ENCODE measurements at places on chromosomes 12 and 14.

GRCh38 chr14:68639000-68639757 lies 153.7 kb downstream of the ZFP36L1 start:
- no peak for DNase-seq

DNA sequence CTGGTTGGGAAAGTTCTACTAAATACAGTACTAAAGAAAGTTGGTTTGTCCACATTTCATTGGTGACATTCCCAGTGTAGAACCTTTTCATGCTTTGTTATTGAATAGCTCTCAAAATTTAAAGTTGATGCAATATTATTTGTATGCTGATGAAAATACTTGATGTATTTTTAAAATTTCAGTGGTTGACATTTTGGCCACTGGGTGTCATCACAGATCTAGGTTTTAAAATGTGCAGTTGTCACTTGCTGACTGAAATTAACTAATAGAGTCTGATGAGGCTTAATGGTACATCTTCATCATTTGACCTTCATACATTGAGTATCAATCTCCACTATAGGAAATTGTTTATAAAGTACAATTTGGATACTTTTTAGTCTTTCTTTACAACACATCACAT lies 37.1 kb downstream of the CMAS start:
- DNase-seq = no peak

DNA sequence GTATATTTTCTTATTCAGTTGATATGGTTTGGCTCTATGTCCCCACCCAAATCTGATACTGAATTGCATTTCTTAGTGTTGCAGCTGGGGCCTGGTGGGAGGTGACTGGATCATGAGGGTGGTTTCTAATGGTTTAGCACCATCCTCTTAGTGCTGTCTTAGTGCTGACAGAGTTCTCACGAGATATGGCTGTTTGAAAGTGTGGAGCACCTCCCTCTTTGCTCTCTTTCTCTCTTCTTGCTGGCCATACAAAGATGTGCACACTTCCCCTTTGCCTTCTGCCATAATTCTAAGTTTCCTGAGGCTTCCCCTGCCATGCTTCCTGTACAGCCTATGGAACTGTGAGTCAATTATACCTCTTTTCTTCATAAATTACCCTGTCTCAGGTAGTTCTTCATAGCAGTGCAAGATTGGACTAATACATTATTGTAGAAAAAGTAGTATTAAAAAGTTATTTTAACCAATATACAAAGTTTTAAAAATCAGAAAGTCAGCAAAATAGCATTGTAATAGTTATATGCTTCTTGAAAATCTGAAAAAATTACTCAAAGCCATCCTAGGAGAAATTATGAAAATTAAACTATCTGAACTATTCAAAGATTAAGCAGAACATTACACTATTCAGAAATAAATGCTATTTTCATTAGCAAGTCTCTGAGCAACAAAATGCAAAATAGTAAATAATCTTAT lies 84.1 kb downstream of the PPP1R12A start:
- no peak for DNase-seq

- DNase-seq = no peak
Observed at GRCh38 chr14:94043756-94044475, 17.8 kb downstream of the OTUB2 start.

GRCh38 chr12:124915239-124916236 lies 1.1 kb upstream of the UBC start:
- no peak for DNase-seq

GRCh38 chr12:113980537-113981337 lies 14.6 kb upstream of the RBM19 start:
- DNase-seq = no peak

Measured in activated T-cell treated with anti-CD3 and anti-CD28 coated beads for 24 hours (primary cell).